ENCODE measurements at places on chromosomes 4 and X.

- peak; percentile 96 for DNase-seq
Observed at GRCh38 chr4:25172961-25173915, 13.0 kb upstream of the SEPSECS start.

DNA sequence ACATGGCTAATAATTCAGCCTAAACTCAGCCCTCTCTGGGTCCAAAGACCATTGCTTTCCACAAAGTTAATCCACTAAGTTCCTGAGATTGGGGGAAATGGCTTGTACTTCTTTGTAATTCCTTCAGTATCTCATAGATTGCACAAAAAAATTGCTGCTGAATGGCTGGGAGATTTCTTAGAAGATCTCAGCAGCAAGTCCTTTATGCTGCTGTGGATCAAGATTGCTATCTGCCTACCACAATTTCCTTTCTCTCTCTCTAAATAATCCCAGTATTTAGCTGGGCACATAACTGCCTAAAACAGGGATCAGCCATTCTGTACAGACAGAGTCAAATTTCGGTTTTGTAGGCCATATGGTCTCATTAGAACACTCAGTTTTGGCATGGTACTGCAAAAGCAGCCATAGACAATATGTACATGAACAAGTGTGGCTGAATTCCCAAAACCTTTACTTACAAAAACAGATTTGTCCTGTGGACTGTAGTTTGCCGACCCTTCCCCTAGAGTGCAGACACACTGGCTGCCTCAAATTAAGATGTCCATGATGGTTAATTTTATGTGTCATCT lies 18.5 kb upstream of the HOPX start:
- no peak for DNase-seq

DNA sequence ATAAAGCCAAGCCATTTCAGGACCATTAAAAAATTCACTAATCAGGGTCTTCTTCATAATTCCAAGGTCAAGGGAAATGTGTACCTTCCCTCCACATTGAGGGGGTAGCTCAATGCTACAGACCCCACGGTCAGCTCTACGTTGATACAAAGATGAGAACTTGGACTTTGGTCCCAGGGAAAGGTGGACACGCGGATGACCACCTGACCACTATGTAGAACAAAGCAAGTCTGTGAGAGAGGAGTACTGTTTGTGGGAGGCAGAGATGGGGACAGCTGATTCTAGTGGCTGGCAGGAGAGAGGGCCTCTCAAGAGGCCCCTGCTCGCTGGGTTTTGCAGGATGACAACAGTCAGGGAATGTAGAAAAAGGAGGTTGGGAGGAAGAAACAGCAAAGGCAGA lies 58.0 kb downstream of the SLC2A9 start:
- no peak for DNase-seq

- DNase-seq: peak; percentile 99
Observed at GRCh38 chr4:40255393-40256281, 58.8 kb downstream of the RHOH start.

GRCh38 chr4:80393970-80394250 lies 58.4 kb downstream of the CFAP299 start:
- DNase-seq: no peak

GRCh38 chr4:185383451-185383850 lies 12.3 kb downstream of the LRP2BP start:
- no peak for DNase-seq
